Astrocyte (in vitro differentiated cells and primary cell): ENCODE measurements at places on chromosomes 7 and 10.

DNA sequence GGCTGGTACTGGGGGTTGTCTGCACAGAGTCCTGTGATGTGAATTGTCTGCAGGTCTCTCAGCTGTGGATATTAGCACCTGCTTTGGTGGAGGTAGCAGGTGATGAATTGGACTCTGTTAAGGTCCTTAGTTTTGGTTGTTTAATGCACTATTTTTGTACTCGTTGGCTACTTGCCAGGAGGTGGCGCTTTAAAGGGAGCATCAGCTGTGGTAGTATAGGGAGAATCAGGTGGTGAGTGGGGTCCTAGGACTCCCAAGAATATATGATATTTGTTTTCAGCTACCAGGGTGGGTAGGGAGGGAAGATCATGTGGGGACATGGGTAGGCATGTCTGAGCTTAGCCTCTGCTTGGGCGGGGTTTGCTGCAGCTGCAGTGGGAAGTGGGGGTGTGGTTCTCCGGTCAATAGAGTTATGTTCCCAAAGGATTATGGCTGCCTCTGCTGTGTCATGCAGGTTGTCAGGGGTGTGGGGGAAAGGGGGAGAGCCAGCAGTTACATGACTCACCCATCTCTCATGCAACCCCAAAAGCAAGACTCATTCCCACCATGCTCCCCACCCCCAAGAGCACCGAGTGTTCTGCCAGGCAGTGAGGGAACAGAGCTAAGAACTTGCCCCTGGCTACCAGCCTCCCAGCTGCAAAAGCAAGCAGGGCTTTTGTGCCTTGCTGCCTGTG lies 53.7 kb upstream of the ZNF273 start:
- DNase-seq: peak; percentile 6

GRCh38 chr7:114112806-114113205 lies 194.0 kb upstream of the PPP1R3A start:
- DNase-seq: no peak

- no peak for DNase-seq
Observed at GRCh38 chr7:37327288-37327687, 121.4 kb downstream of the ELMO1 start.

- no peak for DNase-seq
Observed at GRCh38 chr10:43899224-43899959, 250.7 kb upstream of the ZNF32 start.

- DNase-seq: no peak
Observed at GRCh38 chr10:121270906-121271305, 327.3 kb downstream of the FGFR2 start.

GRCh38 chr10:4250587-4250887 lies 465.5 kb upstream of the KLF6 start:
- DNase-seq: no peak
